DMS79 (cell line): ENCODE measurements at places on chromosomes 5 and 9.

DNA sequence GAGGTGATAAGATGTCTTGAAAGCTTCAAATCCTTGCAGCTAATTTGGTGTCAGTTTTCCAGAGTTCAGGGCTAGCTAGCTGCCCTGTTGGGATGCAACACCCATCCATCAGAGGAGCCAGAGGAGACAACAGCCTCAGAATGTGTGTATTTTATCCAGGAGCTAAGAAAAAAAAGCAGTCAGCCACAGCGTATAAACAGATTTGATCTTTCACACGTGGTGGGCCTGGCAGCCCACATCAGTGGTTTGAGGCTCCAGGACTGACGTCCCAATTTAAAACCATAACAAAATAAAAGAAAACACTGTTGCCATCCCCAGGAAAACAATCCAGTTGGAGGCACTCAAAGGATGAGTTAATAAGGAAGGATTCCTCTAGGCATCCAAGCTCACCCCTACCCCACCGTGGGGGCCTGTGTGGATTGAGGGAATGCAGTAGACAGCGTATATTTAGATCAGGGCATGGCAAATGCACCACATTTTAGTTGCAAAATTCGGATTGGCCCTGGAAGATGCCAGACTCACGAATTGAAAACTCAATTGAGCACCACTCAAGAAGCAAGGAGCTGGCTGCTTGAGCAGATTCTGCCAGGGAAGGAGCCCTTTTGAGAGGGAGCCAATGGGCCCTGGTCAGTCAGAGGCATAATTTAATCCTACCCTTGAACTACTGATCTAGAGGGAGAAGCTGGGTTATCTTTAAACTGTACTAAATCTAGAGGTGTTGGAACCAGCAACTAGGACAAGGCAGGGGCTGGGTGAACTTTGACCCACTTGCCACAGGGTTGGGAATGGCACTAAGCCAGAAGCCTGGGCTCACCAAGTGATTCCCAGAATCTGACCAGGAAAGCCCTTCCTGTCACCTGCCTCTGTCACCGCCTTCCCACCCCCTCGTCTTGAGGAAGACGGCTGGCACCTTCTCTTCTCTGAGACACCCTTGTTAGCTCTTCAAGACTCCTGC is 17.5 kb downstream of the ADRA1B start:
- DNase-seq = no peak

GRCh38 chr9:4038182-4038723 is 261.6 kb downstream of the GLIS3 start:
- DNase-seq = no peak

DNA sequence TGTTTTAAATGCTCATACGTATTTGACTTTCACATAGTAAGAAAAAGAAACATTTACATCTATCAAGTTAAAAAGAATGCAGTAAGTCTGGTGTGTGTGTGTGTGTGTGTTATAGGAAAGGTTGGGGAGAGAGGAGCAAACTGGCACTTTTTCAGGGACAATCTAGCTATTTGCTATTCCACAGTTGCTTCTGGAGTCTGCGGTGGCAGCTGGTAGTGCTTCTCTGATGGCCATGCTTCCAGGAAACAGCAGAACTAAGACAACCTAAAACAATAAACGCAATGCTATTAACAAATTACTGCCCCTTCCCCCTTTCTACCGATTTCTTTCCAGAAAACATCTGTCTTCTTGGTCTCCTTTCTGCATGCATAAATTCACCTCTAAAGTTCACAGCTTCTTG is 70.0 kb upstream of the CDH10 start:
- no peak for DNase-seq

GRCh38 chr9:108094676-108094993 is 605.1 kb upstream of the KLF4 start:
- DNase-seq = no peak

GRCh38 chr9:84858364-84858763 is 188.8 kb downstream of the NTRK2 start:
- no peak for DNase-seq

DNA sequence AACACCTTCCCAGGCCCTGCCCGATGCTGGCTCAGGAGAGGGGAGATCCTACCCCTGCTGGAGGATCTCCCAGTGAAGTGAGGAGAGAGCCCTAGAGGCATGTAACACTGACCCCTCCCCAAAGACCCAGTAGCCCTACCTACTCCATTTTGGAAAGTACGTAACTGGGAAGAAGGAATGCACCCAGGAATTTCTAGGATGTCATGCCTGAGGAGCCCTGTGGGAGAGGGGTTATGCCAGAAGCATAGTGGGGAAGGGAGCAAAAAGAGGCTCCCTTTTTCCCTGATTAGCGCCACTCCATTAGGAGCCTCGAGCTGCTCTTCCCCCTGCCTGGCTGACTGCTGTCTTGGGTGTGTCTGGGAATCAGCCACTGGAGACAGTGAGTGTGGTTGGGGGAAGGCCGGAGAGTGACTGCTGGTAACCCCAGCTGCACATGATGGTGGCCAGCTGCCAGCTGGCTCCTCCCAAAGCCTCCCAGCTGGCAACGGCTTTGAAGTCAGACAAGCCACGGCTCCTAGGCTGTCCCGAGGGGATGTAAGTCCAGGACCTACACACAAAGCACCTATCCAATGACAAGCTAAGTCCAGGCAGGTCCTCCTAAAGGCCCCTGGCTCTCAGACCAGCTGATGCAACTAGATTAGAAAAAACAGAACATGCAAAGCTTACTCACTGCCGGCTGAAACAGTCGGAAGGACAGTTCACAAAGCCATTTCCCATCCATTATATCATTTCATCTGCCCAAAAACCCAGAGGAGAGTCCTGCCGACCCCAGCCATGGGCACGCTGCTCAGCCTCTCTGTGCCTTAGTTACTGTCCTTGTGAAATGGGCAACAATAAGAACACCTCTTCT is 136.5 kb upstream of the ABCA1 start:
- peak; percentile 62 for DNase-seq

GRCh38 chr9:6923086-6923485 is 165.3 kb downstream of the KDM4C start:
- DNase-seq = no peak

GRCh38 chr5:157607371-157608161 is 32.0 kb upstream of the ADAM19 start:
- no peak for DNase-seq

DNA sequence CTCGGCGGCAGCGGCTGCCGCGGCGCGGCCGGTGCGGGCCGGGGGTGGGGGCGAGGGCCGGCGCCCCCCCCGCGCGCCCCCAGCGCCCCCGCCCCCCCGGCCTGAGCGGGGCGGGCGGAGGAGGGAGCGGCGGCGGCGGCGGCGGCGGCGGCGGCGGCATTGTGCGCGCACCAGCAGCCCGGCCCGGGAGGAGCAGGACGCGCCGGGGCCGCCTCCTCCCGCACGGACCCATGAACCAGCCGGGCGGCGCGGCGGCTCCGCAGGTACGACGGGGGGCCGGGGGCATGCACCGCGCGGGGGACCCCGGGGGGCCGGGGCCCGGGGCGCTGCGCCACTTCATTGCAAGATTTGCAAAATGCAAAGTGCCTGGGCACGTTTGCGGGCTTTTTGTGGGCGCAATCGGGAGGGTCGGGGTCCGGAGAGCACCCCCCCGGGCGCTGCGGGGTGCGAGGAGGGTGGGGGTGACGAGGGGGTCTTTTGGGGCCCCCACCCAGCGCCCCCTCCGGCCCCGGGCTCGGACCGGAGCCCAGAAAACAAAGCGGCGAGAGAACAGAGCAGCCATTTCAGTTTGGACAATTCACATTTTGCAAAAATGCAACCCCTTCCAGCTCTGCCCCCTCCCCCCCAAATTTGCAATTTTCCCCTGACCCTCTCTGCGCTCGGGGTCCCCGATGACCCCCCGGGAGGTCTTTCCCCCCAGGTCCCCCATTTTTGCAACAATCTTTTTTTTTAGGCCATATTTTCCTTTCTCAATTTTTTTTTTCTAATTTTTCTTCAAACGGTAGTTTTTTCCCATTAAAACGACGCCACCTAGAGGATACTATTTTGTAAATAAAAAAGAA is at the start of gene ZNF618:
ZNF618 (plus strand) TSS at position 159 of the 842 bp plus-strand sequence; CDS start at position 231, 72 bp downstream.
- DNase-seq = no peak

DNA sequence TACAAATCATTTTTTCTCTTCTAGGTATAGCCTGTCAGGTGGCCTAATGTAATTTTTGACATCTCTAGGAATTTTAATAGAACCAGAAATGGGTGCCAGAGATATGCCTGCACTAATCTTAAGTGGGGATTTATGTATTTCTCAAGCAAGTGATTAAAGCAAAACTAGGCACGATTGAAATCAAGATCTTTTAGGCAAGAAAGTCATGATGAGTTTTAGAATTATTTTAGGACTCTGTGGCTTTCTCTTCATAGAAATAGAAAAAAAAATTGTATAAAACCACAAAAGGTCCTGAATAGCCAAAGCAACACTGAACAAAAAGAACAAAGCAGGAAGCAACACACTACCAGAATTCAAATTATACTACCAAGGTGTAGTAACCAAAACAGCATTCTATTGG is 952 bp upstream of the AMACR start:
- DNase-seq = no peak

GRCh38 chr9:84296146-84296843 is 44.3 kb downstream of the SLC28A3 start:
- DNase-seq = no peak

DNA sequence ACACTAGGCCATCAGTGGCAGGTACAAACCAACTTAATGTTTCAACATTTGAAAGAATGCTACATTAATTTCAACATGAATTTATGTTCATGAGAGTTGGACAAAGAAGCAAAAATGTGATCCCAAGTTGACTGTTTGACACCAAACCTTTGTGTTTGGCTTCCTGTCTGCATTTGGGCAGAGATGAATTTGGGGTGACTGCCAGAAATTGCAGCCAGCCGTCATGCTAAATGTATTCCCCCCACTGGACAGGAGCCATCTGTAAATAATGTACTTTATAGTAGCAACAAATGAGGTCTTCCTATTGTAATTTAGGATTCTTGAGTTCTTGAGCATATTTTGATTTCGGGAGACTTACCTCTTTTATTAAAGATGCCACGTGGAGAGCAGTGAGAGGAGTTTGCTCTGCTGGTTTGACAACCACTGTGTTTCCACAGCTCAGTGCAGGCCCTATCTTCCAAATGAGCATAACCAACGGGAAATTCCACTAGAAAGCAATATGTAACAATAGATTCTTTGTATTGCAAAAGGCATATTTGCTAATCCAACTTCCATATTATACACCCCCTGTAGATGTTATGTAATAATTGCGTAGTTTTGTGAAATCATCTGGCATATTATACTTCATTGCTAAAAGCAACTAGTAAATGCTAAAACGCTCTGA is 27.6 kb downstream of the ALDH1A1 start:
- DNase-seq = no peak

DNA sequence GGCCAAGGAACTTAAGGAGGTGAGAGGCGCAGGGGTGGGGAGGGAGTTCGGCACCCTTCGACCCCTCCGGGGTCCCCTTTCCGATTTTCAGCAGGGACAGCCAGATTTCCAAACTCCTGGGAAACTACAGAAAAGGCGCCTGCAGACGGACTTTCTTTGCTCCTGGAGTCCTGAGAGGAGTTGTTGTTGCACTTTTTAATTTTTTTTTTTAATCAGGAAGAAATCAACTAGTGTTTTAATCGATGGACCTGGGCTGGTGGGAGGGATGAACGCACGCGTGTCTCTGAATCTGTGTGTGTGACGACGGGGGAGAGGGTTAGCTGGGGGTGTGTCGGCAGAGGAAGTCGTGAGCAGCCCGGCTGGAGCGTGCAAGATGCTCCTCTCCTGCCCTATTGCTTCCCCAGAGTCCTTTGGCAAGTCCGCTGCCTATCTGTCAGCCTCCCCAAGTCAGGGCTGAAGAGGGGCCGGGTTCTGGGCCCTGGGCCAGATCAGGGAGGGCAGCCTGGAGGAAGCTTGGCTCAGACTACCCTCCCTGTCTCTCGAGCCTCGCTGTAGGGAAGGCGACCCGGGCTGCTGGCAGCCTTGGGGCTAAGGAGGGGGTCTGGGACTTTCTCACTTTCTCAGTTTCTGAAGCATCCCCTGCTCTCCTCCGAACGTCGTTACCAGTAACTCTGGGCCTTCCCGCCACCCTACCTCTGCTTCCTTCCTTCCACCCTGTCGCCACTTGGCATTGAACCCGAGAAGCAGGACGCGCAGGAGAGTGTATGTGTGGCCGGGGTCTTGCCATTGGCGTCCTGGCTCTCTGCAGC is 731 bp downstream of the PRR16 start:
- DNase-seq = no peak

- DNase-seq = no peak
These were observed 45.2 kb upstream of the SHOC1 start for GRCh38 chr9:111839987-111840386.

GRCh38 chr5:159682623-159683022 is 233.7 kb upstream of the ADRA1B start:
- no peak for DNase-seq

DNA sequence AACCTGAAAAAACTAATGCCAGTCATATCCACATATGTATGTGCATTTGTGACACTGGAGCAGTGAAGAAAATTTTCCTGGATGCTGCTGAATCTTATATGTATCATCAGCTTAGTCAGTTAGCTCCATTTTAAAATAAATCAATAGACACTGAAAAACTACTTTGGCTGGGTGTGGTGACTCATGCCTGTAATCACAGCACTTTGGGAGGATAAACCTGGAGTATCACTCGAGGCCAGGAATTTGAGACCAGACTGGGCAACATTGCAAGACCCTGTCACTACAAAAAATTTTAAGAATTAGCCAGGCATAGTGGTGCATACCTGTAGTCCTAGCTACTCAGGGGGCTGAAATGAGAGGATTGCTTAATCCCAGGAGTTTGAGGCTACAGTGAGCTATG is 511.0 kb upstream of the TLE4 start:
- no peak for DNase-seq

DNA sequence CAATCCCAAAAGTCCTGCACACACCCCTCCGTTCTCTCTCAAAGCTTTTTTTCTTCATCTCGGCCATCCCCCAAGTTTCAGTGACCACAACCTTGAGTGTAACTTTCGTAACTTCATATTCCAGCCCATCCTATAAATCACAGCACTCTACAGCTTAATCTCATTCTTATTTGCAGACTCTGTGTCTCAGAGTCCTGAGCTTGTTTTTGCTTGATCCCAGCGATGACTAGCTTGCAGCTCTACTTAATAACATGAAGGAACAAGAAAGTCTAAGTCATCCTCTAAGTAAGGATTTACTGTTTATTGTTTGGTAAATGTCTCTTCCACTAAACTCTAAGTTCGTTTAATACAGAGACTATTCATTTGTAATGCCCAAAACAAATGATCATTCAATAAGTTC is 2.6 kb upstream of the SPDL1 start:
- DNase-seq = no peak
